Bronchial epithelial cell (primary cell): ENCODE measurements at places on chromosomes 5 and 9. TPM values are rescaled to one million over a fixed set of nuclear protein-coding genes. Genes with fewer than 3 reads are reported as not detected.

The OTP gene
- not detected in 2 replicates for total RNA-seq

The TAF7 gene
- 36.3 and 74.5 TPM in 2 replicates for total RNA-seq

The FOXD4L4 gene
- total RNA-seq = under 0.01 and 0.26 TPM in 2 replicates

The MSX2 gene
- total RNA-seq = not detected in 2 replicates

The PNPLA7 gene
- 0.26 TPM in 2 replicates for total RNA-seq

The SPATA6L gene
- total RNA-seq = 2.6 and 6.5 TPM in 2 replicates

The KIAA0825 gene
- total RNA-seq = 0.26 and 0.51 TPM in 2 replicates

The OSTF1 gene
- total RNA-seq = 71.1 and 103 TPM in 2 replicates

The COL15A1 gene
- under 0.01 and 1.6 TPM in 2 replicates for total RNA-seq

The PDE6A gene
- not detected in 2 replicates for total RNA-seq

The LRRC14B gene
- total RNA-seq = not detected in 2 replicates

The SPATA31C1 gene
- total RNA-seq = not detected in 2 replicates

The FOXD4L5 gene
- under 0.01 and 0.13 TPM in 2 replicates for total RNA-seq

The HTR4 gene
- total RNA-seq = 0.26 TPM in 1 of 2 replicates, not detected in the other

The MTRR gene
- 21.1 and 29.2 TPM in 2 replicates for total RNA-seq

The TSSK1B gene
- 0.26 TPM in 2 replicates for total RNA-seq

The PTPRD gene
- total RNA-seq = 2.9 and 10.9 TPM in 2 replicates

The NEUROG1 gene
- not detected in 2 replicates for total RNA-seq

The FOXD1 gene
- 2.3 and 3.4 TPM in 2 replicates for total RNA-seq

The FOXD4 gene
- total RNA-seq = 0.26 TPM in 2 replicates

The GALNT12 gene
- total RNA-seq = 1.0 and 2.6 TPM in 2 replicates

The CDO1 gene
- not detected in 2 replicates for total RNA-seq

The FAM114A2 gene
- total RNA-seq = 19.7 and 27.1 TPM in 2 replicates

The MYMK gene
- not detected in 2 replicates for total RNA-seq

The SIT1 gene
- total RNA-seq = not detected in 2 replicates
